ENCODE measurements at places on chromosomes 6 and 20.

DNA sequence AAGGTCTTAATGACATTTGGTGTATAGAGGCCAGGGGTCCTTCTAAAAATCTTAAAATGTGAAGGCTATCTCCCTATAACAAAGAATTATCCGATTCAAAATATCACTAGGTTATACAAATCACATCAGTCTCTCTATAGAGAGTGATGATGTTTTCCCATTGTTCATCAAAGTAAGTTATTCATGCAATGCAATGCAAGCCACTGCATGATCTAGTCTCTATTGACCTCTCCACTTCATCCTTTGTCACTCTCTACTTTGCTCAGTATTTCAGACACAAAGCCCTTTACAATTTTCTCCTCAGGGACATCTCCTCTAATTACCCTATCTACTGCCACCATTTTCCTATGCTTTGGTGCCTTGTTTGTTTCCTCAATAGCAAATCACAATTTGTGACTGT lies 628.0 kb downstream of the HTR1B start:
- DNase-seq, result no peak

DNA sequence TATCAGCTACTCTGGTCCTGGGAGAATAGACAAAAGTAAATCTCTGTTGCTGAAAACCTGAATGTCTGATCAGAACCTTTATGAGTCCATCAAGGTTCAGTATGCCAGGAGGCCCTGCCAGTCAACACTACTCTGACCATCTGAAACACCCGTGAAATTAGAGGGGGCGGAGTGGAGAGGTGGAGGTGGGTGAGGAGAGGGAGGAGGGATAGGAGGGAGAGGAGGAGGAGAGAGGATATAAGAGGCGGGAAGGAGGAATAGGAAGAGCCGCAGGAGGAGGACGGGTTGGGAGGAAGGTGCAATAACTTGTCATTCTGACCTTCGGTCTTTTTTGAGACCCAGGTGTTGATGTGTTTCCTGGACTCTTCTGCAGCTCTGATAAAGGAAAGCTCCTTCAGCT lies 8.0 kb downstream of the SERPINB9 start:
- no peak for DNase-seq

GRCh38 chr6:7311917-7312615 lies 933 bp downstream of the SSR1 start:
- DNase-seq, result no peak

GRCh38 chr6:118288355-118289124 lies 259.6 kb upstream of the PLN start:
- DNase-seq, result no peak

GRCh38 chr6:145813285-145814034 lies 1.1 kb downstream of the FBXO30 start:
- no peak for DNase-seq

GRCh38 chr20:60516442-60516841 lies 558.2 kb downstream of the CDH26 start:
- no peak for DNase-seq

Data from GM04503 (cell line).